ENCODE measurements at places on chromosomes 1 and 21.

DNA sequence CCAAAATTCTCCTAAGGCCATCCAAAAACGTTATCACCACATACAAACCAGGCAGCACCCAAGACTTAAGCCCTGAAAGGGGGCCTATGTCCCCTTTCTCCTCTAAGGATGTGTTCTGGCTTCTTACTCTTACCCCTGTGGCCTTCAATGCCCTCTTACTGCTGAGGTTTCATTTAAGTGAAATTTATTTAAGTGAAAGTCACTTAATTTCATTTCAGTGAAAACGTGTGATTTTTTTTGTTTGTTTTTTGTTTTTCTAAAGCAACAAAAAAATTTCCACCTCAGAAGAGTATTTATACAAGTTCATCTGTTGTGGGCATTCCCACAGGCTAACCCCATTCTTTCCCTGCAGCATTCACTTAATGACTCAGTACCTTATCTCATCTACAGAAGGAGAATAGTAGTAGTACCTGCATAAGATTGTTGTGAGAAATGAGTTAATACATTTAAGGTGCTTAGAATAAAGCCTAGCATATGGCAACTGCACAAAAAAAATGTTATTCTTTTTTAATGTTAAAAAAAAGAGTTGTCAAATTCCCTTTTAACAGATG lies 220.6 kb downstream of the CHRM3 start:
- no peak for DNase-seq

DNA sequence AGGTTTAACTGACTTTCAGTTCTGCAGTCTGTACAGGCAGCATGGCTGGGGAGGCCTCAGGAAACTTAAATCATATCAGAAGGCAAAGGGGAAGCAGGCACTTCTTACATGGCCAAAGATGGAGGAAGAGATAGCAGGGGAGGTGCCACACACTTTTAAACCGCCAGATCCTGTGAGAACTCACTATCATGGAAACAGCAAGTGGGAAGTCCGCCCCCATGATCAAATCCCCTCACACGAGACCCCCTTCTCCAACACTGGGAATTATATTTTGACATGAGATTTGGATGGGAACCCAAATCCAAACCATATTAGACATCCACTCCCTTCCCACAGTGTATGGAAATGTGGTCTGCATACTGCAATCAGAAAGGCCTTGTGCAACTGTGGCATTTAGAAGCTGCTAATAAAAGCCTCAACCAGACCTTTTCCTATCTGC lies 148.2 kb downstream of the FCRL5 start:
- no peak for DNase-seq

- no peak for DNase-seq
Observed at GRCh38 chr1:93720956-93721626, 39.5 kb upstream of the BCAR3 start.

DNA sequence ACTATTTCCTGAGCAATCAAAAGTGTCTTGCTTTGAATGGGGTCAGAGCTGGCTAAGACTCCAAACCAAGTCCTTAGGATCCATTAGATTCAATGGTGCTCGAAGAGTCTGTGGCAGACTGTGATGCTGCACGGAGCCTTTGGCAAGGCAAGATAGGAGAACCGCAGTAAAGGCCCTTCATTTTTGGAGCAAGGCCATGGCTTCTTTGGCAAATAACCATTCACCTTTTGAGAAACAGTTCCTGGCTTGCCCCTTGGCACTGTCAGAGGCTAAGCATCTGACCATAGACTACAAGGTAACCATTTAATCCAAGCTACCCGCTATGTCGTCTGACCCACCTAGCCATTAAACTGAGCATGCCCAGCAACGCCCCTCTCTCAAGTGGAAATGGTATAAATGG lies 45.2 kb downstream of the EDN2 start:
- DNase-seq, result no peak

DNA sequence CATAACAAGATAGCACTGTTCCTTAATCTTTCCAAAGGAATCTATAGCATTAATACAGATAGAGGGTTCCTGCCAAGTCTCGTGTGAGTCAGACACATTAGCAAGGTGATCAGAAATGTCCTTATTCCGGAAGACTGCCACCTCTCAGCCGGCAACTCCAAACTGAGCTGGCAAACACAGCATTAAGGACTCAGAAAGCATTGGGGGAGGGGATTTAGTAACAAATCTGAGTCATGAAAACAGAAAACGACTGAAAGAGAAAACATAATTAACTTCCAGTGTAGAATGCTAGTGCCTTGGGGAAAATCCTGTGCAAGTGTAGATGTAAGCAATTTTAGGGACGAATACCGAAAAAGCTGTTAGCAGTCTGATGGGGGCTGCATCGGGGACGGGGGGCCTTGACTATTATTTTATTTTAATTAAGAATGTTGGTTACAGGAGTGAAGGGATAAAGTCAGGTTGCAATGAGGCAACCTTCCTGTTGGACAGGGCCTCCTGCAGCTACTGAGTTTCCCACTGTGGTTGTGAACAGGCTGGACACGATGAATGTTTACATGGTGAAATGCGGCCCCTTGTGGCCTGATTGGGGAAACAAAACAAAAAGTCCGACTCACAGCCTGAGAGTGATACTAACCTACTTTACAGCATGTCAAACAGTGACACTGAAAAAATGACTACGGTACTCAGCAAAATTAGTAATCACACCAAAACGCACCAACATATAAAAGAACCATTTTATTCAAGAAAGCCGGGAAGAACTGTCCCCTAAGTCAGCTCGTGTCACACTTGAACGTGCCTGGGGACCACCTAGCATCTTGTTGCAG lies 20.7 kb downstream of the MIS18A start:
- peak; percentile 90 for DNase-seq

DNA sequence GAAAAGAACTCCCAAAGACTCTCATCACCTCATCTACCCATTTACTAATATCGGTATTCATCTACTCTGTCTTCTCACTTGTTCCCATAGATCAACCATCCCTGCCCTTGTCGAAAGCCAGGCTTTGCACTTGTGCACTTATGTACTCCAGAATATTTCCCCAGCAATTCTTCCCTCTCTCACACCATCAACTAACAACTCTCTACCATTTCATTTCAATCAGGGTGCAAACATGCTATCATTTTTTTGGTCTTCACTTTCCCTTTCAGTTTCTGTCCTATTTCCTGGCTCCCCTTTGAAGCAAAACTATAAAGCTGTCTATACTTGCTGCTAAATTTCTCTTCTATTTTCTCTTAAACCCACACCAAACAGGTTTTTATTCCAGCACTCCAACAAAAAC lies 6.7 kb downstream of the C1orf105 start:
- DNase-seq, result no peak
